ENCODE measurements at places on chromosomes 7 and 10.

GRCh38 chr7:105060923-105061322, 46.9 kb downstream of the KMT2E start:
- DNase-seq: no peak

DNA sequence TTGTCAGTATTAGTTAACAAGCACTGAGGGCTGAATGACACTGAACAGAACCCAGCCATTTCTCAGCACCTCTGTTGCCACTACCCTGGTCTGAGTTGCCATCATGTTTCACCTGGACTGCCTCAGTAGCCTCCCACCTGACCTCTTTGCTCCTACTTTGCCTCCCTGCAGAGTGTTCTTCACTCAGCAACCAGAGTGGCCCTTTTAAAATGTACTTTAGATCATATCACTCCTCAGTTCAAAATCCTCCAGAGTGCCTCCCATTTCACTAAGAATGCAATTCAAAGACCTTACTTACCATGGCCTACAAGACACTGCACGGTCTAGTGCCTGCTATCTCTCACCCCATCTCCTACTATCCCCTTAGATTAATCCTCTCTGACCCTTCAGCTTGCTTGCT, 214.5 kb downstream of the AUTS2 start:
- no peak for DNase-seq

GRCh38 chr7:28700790-28701203, 257.3 kb downstream of the TRIL start:
- DNase-seq: no peak

DNA sequence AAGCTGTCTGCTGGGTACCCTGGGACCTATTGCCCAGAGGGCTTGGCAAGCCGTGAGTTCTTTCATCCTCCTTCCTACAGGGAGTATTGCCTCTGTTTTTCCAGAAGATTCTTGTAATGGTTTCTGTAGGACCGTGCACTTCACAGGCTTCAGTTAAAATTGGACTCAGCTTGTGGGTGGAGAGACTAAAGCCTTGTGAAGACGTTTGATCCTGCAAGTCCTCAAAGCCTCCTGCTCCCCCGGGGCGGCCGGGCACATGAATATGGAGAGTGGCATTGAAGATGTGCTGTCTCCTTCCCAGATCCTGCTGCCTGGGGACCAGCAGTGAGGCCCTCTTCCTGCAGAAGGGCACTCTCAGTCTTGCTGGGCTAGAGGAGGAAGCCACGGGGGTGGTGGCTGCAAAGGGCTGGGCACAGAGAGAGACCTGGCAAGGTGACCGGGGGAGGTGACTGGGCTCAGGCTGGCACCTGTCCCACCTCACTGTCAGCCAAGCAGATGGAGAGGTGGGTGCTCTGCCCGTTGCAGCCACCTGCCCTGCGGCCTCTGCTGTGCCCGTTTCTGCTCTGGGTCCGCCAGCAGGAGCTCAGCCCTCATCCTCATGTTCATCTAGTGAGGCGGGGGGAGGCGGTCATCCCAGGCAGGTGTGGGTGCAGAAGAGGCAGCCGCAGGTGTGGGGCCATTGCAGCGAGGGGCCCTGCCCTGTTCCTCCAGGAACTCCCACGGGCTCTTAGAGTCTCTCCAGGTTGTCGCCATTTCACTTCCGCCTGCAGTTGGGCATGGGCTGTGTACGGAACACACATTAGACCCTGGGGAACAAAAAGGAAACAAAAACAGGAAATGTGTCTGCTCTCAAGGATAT, 55.7 kb downstream of the TMEM209 start:
- DNase-seq: no peak

DNA sequence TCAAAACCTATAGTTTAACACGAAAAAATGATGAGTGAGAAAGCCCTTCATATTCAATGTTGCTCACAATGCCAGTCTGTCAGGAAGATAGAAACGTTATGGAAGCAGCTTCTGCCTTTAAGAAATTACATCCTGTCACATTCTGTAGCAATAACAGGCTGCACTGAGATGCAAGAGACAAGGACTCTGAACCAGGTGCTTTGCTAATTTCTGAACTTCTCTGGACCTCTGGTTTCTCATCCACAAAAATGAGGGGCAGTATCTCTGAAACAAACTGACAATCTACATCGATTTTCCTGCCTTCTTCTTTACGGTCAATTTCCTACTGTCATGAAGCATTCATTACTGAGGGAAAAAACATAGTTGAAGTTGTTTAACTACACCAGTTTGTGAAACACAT, 234.0 kb downstream of the SNX13 start:
- no peak for DNase-seq

GRCh38 chr7:65744406-65744805, 128.5 kb upstream of the VKORC1L1 start:
- no peak for DNase-seq

- no peak for DNase-seq
Observed at GRCh38 chr7:22979861-22980260, 34.1 kb downstream of the HYCC1 start.

- DNase-seq: no peak
Observed at GRCh38 chr7:138196971-138197896, 121.0 kb downstream of the AKR1D1 start.

GRCh38 chr10:112990271-112990670, 40.2 kb downstream of the TCF7L2 start:
- no peak for DNase-seq

DNA sequence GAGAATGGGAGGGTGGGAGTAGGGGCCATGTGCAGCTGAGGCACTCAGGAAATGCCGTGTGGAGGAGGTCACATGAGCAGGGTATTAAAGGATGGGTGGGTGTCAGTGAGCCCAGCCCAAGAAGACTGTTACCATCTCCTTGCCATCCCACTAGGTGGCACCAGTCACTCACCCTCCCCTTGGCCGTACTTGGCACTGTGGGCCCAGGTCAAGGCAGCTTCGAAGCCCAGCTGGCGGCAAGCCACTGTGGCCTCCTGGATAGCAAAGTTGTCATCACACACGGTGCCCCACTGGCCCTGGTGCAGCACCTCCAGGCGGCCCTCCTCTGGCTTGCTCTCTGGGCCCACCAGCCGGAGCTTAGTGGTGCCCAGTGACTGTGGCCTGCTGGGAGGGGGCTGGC, 5.4 kb downstream of the LOXL4 start:
- DNase-seq: no peak

- DNase-seq: no peak
Observed at GRCh38 chr7:33849004-33849403, 56.3 kb upstream of the BMPER start.

- DNase-seq: no peak
Observed at GRCh38 chr7:57205000-57205399, 72.8 kb upstream of the ZNF479 start.

All from activated CD4-positive, CD25-positive, alpha-beta regulatory T cell (primary cell).